ENCODE measurements at places on chromosomes 1 and 21.
A peak's percentile ranks its signal among the peaks of the same experiment; 100 is the strongest.

DNA sequence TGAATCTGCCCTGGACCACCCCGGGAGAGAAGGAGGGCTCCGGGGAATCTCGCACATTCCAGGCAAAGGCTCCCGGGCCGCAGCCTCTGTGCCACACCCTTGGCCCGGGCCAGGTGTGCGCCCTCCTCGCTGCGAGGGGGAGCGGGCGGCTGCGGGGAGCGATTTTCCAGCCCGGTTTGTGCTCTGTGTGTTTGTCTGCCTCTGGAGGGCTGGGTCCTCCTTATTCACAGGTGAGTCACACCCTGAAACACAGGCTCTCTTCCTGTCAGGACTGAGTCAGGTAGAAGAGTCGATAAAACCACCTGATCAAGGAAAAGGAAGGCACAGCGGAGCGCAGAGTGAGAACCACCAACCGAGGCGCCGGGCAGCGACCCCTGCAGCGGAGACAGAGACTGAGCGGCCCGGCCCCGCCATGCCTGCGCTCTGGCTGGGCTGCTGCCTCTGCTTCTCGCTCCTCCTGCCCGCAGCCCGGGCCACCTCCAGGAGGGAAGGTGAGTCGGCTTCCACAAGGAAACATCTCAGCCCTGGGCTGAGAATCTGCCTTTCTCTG lies at the start of gene LAMC2:
LAMC2 (plus strand) TSS at position 324 of the 550 bp plus-strand sequence; CDS start at position 413, 89 bp downstream.
- DNase-seq, result peak; percentile 96

DNA sequence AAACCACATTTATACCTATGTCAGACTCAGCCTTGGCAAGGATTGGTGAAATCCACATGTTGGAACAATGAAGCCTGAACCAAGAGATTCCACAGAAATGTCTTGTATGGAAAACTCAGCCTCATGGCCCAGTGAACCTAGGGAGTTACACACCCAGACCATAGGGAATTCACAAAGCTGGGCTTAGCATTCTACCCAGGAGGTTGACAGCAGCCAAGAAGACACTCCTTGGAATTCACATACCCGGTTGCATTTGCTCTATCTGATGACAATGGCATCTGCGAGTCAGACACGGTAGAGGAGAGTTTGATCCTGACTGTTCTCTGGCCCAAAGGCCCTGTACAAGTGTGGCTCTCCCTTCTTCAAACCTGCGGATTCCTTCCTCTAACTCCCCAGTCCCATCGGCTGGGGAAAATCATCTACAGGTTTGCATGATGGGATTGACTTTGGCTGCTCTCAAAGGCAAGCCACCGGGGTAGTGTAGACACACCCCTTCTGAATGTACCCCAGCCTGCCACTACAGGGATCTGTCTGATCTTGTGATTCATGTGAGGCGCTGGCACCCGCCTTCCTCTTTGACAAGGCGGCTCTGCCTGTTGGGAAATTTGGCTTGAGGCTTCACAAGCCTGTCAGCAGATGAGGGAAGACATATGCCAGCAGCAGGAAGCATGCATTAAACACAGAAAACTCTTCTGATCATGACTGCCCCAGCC lies 297.3 kb upstream of the KAZN start:
- peak; percentile 36 for DNase-seq

GRCh38 chr1:27868932-27869718 lies 3.2 kb upstream of the THEMIS2 start:
- DNase-seq, result no peak

- DNase-seq, result no peak
Observed at GRCh38 chr1:35847935-35848565, 35.0 kb upstream of the AGO1 start.

- no peak for DNase-seq
Observed at GRCh38 chr1:196515904-196516303, 92.3 kb downstream of the KCNT2 start.

- DNase-seq, result no peak
Observed at GRCh38 chr21:18986197-18986596, 582.6 kb upstream of the TMPRSS15 start.

- no peak for DNase-seq
Observed at GRCh38 chr1:12121212-12122003, 45.4 kb upstream of the TNFRSF1B start.

DNA sequence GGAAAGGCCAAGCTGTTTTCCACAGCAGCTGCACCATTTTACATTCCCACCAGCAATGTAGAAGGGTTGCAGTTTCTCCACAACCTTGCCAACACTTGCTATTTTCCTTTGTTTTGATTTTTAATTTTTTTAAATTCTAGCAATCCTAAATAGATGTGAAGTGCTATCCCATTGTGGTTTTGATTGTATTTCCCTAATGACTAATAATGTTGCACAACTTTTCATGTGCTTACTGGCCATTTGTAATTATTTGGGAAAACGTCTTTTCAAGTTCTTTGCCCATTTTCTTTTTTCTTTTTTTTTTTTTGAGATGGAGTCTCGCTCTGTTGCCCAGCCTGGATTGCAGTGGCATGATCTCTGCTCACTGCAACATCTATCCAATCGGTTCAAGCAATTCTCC lies 53.9 kb downstream of the VCAM1 start:
- DNase-seq, result no peak

GRCh38 chr1:86346388-86346787 lies 49.7 kb downstream of the ODF2L start:
- no peak for DNase-seq

GRCh38 chr1:110383251-110383990 lies 7.4 kb downstream of the SLC16A4 start:
- DNase-seq, result no peak

- DNase-seq, result no peak
Observed at GRCh38 chr1:3895279-3895950, 4.7 kb downstream of the C1orf174 start.

- no peak for DNase-seq
Observed at GRCh38 chr1:10538646-10539355, 64.1 kb downstream of the PEX14 start.

GRCh38 chr1:116374353-116375147 lies 1.5 kb downstream of the ATP1A1 start:
- DNase-seq, result no peak

DNA sequence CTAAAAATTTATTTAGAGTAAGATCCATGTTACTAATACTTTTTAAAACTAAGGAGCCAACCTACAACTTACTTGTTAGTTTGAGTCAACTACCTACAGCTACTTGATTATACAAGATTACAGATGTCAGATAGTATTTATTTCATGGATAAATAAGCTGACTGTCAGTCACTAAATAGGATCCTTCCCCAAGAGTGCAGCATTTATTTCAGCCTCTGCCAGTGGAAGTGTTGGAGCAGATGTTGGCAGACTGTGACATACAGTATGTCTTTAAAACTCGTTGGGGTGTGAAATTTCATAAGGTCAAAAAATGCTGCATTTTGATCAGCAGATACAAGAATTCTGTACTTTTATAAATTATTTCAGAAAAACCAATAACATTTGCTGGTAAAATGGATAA lies 156.2 kb downstream of the AKT3 start:
- no peak for DNase-seq

DNA sequence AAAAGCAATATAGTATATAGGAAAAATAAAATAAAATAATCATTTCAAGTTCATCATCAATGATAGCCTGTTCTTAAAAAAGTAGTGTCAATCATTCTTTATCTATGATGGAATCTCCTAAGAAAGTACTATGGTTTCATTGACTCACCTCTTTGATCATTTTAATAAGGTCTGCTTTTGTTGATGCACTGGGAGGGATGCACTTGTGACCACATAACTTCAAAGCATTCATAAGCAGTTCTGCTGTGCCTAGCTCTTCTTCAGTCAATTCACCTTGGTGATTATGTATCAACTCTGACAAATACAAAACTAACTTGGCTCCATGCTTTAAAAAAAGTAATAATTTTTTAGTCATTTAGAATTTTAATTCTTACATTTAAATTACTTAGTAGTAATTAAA lies 84.8 kb upstream of the GNG4 start:
- no peak for DNase-seq

DNA sequence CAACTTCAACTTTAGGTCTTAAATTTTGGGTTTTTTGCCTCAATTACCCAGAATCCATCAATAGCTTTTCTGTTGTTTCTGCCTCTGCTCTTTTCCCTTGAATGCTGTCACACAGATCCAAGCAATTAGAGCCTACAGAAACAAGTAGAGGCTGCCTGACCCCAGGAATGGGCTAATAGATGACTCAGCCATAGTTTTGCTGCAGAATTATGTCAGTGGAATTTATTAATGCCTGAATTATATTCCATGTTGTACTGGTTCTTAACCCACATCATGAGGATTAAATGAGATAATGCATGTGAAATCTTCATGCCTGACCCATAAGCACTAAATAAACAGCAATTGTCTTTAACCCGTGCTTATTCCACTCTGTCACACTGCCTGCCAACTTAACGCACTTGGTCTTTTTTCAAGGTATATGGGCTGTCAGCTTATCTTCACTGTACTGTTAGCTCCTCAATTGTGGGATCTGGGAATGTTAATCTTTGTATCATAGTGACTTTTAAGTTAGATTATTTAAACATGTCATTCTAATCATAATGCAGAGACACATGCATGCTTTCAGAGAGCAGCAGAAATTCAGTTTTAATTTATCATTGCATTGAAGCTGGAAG lies 213.3 kb downstream of the ROR1 start:
- DNase-seq, result no peak

DNA sequence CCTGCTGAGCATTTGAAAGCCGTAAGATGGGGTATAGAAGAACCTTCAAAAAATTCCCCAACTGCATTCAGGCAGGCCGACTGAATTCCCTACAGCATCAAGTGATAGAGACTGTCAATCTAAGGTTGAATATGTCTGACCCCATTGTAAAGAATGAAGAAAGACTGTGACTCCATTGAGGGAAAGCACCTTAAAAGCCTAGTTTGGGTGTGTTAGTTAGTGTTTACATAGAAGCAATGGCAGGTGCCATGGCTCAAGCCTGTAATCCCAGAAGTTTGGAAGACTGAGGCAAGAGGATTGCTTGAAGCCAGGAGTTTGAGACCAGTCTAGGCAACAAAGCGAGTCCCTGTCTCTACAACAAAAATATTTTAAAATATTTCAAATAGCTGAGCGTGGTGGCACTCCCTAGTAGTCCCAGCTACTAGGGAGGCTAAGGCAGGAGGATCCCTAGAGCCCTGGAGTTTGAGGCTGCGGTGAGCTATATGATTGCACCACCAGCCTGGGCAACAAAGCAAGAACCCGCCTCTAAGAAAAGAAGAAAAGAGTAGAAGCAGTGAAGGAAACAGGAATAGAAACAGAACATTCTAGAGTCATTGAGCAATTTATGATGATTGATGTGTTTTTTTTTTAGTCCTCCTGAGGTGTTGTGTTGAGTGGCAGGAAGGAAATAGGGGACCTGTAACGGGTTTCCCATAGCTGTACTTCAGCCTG lies 15.4 kb downstream of the POLR3GL start:
- DNase-seq, result no peak

DNA sequence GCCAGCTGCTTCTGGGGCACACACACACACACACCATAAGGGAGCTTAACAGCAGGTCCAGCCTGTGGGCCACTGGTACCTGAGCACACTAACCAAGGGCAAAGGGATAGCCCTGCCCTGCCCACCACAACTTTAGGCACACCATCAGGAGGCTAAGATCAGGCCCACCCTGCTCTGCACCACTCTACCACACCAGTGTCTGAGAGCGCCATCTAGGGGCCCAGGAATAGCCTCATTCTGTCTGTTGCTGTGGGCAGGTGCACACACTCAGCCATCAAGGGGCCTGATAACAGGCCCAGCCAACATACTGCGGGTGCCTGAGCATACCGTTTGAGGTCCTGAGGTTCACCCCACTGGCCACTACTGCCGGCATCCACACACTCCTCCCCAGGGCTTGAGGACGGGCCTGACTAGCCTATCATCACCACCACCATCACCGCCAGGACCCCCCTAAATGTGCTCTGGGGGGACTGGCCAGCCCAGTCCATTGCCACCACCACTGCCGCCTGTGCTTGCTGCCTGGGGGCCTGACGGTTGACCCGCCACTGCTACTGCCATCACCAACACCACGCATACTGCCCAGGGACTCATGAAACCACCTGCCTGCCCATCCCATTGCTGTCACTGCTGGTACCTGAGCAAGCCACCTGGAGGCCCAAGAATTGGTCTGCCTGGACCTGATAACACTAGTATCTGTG lies 31.3 kb downstream of the NSL1 start:
- DNase-seq, result no peak

DNA sequence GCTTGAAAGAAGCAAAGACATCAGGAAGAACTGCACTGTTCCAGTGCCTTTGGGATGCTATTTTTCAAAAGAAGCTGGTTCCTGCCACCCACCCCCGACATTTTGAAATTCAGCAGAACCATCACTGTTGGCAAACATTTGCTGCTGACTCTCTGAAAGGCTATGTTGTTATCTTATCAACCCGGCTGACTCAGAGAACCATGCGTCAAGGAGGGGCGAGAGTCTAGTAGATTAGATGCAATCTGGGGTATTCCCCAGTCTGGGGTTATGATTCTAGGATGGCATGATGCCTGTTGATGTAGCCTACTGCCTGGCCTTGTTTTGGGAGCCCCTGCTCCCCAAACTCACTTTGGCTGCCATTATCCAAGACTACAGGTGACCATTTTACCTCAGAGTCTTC lies 267.8 kb upstream of the RUNX1 start:
- no peak for DNase-seq

GRCh38 chr1:5990913-5991312 lies 1.3 kb downstream of the NPHP4 start:
- no peak for DNase-seq

GRCh38 chr1:207024202-207025145 lies 8.1 kb downstream of the C1orf116 start:
- DNase-seq, result no peak

GRCh38 chr1:225341642-225342041 lies 86.2 kb downstream of the LBR start:
- no peak for DNase-seq

- no peak for DNase-seq
Observed at GRCh38 chr1:116122955-116123757, 12.0 kb downstream of the MAB21L3 start.

DNA sequence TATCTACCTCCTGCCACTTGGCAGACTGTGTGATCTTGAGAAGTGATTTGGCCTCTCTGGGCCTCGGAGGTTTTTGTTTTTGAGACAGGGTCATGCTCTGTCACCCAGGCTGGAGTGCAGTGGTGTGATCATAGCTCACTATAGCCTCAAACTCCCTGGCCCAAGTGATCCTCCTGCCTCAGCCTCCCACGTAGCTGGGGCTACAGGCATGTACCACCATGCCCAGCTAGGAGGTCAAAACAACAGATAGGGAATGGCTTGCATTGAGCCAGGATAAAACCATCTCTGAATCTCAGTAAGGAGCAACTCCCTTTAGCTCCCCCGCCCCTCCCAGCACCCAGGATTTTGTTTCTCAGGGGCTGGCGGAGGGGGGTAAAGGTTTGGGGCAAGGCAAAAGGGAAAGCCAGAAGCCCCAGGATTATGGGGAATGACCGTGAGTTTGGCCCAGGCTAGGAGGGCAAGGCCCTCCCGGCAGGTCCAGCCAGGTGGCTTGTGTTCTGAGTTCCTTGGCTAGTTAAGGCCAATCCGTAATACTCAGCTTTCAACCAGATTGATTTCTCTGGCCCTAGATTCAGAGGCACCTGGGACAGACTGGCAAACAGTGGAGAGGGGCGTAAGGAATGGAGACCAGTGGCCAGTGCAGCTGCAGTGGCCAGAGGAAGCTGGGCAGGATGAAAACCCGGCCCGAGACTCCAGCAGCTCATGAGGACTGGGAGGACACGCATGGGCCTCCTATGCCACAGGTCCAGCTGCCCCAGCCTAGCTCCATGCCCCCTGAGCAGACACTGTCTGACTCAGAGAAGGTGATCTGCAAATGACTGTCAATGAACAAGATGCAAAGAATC lies 130.1 kb downstream of the DMRTB1 start:
- no peak for DNase-seq

GRCh38 chr1:89966656-89967055 lies 28.3 kb upstream of the ZNF326 start:
- DNase-seq, result no peak

Data from keratinocyte (primary cell).